ENCODE measurements at places on chromosomes 2 and 18.
A peak's percentile ranks its signal among the peaks of the same experiment; 100 is the strongest.

- no peak for DNase-seq
These were observed 684.0 kb upstream of the ZEB2 start for GRCh38 chr2:145203891-145204290.

- no peak for DNase-seq
These were observed 164.7 kb upstream of the MEIS1 start for GRCh38 chr2:66270247-66270646.

GRCh38 chr18:6860804-6861448 lies 131.4 kb downstream of the ARHGAP28 start:
- no peak for DNase-seq

- DNase-seq: peak; percentile 20
These were observed 491 bp downstream of the L3MBTL4 start for GRCh38 chr18:6414118-6414722.

GRCh38 chr2:74550231-74550630 lies 3.5 kb downstream of the LOXL3 start:
- no peak for DNase-seq

GRCh38 chr2:232532419-232532818 lies 6.5 kb downstream of the CHRND start:
- no peak for DNase-seq

- DNase-seq: peak; percentile 95
These were observed 103.2 kb downstream of the SLC8A1 start for GRCh38 chr2:40348665-40349064.

GRCh38 chr2:168515502-168515901 lies 59.4 kb downstream of the CERS6 start:
- DNase-seq: peak; percentile 90

GRCh38 chr18:37489011-37489410 lies 76.6 kb downstream of the CELF4 start:
- no peak for DNase-seq

GRCh38 chr2:190410166-190410565 lies 2.0 kb downstream of the MFSD6 start:
- DNase-seq: no peak

DNA sequence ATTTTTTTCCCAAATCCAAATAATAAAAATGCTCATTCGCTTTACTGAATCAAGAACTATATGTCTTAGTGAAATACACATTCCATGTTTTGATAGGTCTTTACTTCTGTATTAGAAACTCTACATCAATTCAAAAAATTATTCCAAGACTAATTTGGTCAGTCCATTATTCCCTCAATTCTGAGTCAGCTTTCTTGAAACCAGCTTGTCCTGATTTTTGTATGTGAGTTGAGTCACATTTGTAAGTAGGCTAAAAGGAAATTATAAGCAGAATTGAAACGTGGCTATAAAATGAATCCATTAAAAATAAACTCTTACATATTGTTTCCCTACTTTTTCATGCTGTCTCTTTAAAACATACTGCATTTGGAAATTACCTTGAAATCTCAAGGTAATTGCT lies 113.0 kb downstream of the DNER start:
- DNase-seq: peak; percentile 0

GRCh38 chr2:163887182-163887581 lies 151.4 kb upstream of the FIGN start:
- no peak for DNase-seq

DNA sequence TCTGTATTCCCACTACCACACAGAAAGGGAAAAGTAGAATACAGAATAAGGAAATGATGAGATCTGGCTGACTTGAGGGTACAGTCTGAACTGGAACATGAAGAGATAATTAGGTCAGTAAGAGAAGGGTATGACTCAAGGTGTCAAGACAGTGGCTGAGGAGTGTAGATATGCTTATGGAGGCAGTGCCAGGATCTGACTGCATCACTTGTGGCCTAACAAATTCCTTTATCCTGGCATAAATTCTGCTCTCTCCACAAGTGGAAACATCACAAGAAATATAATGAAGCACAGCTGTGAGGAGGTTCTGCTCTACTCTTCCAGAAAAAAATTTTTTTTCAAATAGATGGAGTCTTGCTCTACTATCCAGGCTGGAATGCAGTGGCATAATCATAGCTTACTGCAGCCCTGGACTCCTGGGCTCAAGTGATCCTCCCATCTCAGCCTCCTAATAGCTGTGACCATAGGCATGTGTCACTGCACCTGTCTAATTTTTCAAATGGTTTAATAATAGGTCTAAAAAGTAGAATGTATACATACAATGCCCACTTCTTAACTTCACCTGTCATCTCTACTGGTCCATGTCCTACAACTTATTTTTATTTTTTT lies 85.3 kb downstream of the C2orf74 start:
- peak; percentile 75 for DNase-seq

DNA sequence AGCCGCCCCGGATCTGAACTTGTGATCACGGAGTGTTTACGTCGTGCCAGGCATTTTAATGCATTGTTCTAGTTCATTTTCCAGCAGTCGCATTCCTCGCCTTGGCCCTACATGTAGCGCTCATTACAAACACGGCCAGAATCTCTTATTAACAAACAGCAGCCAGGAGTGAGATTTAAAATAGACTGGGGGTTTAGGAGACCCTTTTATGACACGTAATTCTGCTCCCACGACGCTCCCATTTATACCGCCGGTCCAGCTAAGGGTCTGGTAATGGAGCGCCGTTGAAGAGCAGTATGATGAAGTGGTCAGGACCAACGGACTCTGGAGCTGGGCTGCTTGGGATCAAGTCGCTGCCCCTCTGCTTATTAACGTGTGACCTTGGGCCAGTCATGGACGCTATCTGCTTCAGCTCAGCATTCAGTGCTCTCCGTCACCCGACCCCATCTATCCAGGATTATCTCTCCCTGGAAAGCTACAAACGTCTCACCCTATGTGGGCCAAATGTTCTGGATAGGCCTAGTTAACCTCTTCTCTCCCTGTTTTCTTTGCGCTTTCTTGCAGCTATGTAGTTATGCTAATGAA lies 745 bp downstream of the MSH2 start:
- peak; percentile 10 for DNase-seq

- DNase-seq: no peak
These were observed 74.7 kb downstream of the BMPR2 start for GRCh38 chr2:202450785-202451184.

- no peak for DNase-seq
These were observed 12.2 kb downstream of the CXCR2 start for GRCh38 chr2:218138047-218138446.

DNA sequence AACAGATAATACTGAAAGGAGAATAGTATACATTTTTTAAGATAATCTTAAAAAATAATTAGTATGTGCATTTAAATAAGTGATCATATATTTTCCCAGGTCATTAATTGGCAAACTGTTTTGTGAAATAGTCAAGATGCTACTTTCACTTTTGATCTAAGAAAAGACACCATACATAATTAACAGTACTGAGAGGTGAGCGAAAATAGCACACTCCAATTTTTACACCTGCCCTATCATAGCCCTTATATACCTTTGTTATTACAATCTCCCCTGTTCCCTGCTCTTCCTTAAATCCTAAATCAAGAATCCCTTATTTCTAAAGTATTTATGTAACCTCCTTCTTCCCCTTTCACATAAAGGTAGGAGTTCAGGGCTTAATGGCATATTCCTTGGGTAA lies 500.1 kb upstream of the LRATD1 start:
- no peak for DNase-seq

GRCh38 chr18:74951165-74951760 lies 257.7 kb downstream of the PTGR3 start:
- DNase-seq: peak; percentile 67

DNA sequence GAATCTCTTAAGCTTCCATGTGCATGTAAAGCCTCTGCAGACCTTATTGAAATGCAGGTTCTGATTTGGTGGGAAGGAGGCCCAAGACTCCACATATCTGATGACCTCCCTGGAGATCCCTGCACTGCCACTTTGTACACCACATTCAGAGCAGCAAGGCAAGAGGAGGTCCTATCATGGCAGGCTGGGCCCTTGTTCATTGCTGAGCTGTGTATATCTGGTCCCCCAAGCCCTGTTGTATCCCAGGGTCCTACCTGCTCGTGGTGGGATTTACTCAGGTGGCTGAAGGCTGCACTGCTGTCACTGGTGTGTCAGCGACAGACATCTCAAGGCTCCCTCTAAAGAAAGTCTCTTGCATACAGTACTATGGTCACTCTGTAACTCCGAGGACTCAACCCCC lies 114.2 kb downstream of the ST6GAL2 start:
- DNase-seq: no peak

DNA sequence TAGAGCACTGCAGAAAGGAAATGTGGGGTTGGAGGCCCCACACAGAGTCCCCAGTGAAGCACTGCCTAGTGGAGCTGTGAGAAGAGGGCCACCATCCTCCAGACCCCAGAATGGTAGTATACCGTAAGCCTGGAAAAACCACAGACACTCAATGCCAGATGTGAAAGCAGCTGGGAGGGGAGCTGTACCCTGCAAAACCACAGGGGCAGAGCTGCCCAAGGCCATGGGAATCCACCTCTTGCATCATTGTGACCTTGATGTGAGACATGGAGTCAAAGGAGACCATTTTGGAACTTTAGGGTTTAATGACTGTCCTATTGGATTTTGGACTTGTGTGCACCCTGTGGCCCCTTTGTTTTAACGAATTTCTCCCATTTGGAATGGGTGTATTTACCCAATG lies 75.3 kb upstream of the SERPINE2 start:
- DNase-seq: no peak

- DNase-seq: no peak
These were observed 601.8 kb upstream of the CDH2 start for GRCh38 chr18:28778706-28779105.

DNA sequence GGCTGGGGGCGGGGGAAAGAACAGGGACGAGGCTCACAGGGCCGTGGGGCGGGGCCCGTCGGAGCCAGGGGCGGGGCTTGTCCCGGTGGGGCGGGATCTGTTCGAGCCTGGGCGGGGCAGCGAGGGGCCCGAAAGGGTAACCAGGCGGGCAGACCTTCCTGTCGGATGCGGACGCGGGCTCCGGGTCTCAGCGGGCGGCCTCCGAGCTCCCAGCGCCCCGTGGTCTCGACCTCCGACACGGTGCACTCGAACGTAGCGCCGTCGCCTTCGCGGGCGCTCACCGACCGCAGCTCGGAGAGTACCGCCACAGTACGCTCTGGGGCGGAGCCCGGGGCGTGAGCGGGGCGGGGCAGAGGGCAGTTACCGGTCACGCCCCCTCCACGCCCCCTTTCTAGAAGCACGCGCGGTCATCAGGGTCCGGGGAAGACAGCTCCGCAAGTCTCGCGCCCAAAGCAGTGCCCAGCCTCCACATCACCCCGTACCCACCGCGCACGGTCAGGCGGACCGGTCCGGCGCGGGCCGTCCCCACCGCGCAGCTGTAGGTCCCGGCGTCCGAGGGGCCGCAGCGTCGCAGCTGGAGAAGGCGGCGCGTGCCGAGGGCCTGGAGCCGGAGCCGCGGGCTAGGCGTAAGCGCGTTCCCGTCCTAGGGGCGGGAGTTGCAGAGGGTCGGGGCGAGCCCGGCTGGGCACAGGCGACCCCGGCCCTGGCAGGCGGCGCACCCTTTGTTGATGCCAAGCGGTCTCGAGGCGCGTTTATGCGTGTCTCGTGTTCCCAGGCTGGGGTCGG lies 8.7 kb downstream of the TMEM198 start:
- DNase-seq: peak; percentile 80

DNA sequence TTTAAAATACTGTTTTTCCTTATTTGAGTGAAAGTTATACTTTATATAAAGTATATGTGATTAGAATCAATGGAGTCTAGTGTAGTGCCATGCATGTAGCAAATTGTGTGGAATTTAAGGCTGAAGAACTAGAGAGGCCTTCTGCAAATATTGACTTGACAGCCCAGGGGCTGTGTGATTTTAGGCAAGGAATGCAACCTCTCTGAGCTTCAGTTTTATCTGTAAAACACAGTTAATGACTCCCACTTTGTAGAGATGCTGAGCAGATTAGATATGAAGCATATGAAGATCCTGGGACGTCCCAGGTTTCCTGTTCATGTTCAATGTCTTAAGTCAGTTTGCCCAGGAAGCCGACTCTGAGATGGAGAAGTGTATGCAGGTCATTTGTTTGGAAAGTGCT lies 83.4 kb upstream of the LTBP1 start:
- no peak for DNase-seq

DNA sequence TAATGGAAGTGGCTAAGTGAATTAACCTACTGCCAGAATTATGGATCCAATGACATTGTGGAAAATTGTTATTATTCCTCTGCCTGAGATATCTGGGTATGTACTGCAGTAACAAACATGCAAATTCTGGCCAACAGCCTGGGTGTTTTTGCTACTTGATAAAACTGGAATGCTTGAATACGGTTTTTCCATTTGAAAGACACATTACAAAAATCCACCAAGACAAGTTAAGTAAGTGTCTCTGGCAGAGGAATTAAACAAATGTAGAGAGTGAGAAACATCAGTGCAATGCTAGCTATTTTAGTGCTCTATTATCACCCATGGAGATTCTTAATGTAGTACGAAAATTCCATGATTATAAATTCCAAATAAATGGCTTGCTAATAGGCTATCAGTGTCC lies 312.4 kb upstream of the MEIS1 start:
- no peak for DNase-seq
